Stimulated activated CD8-positive, alpha-beta memory T cell treated with anti-CD3 and anti-CD28 coated beads, Interleukin-7, amount 100 ng/mL, for 24 hours (primary cell): ENCODE measurements at places on chromosomes 2 and 18.

GRCh38 chr18:27599202-27599829 lies 414.2 kb upstream of the CHST9 start:
- DNase-seq, result no peak

- DNase-seq, result no peak
Observed at GRCh38 chr2:48940606-48941005, 185.1 kb upstream of the LHCGR start.

GRCh38 chr2:150491430-150491829 lies 4.0 kb upstream of the RND3 start:
- no peak for DNase-seq

DNA sequence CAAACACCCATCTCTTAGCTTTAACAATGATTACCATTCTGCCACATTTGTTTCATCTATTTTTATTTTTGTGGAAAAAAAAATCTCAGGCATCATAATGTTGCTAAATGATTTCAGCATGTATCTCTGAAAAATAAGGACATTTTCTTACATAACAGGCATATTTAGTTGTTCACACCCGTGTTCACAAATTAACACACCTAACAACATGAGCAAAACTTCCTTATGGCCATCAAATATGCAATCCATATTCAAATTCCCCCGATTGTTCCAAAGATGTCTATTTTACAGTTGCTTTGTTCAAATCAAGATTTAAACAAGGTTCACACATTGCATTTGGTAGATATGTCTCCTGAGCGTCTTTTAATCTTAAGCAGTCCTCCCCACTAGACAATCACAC lies 29.2 kb downstream of the TMEM177 start:
- no peak for DNase-seq

- no peak for DNase-seq
Observed at GRCh38 chr18:22179174-22179573, 9.8 kb downstream of the GATA6 start.

GRCh38 chr18:37762076-37762621 lies 196.6 kb upstream of the CELF4 start:
- DNase-seq, result no peak

- no peak for DNase-seq
Observed at GRCh38 chr2:206939340-206939739, at the start of gene CPO. Gene CPO (plus strand): TSS chr2:206939518. CDS start chr2:206939600, 82 bp downstream.

DNA sequence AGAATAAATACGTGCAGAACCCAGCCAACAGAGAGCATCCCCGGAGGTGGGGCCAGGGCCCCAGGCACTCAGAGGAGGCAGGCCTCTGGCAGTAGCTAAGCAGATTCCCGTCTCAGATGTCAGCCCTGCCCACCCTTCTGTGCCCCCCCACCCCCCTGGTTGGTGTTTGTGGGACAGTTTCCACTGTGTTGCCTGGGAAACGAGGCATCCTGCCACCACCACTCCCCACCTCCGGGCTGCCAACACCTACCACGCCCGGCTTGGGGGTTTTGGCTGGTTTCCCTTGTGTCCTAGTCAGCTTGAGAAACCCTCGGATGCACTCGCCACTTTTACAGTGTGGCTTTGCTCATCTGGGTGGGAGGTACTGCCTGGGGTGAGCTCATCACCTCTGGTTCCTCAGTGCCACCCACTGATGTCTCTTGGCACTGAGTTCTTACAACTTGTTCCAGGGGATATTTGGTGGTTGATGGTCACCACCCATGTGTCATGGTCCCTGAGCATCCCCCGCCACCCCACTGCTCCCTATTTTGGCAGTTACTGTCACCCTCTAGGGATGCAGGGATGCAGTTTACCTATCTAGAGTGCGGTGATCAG lies 72.4 kb upstream of the YWHAQ start:
- DNase-seq, result peak; percentile 69

- DNase-seq, result no peak
Observed at GRCh38 chr2:143717536-143718168, 588.4 kb downstream of the ARHGAP15 start.

- DNase-seq, result no peak
Observed at GRCh38 chr18:59708988-59709387, 11.8 kb upstream of the CCBE1 start.

DNA sequence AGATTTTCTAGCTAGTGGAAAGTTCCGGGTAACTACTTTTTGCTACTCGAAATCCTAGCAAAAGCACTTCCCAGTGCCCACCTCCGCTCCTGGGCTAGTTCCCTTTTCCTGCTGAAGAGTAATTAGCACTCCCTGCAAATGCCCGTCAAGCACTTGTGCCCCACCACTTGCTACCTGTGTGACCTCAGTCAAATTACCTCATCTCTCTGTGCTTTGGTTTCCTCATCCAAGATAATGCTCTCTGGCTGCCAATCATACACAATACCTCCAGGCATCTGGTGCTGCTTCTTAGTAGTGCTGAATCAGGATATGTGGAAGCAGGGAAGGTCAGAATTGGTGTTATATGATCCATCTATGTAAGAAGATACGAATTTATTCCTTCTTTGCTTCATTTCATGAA lies 102.1 kb upstream of the CDCA7 start:
- no peak for DNase-seq

DNA sequence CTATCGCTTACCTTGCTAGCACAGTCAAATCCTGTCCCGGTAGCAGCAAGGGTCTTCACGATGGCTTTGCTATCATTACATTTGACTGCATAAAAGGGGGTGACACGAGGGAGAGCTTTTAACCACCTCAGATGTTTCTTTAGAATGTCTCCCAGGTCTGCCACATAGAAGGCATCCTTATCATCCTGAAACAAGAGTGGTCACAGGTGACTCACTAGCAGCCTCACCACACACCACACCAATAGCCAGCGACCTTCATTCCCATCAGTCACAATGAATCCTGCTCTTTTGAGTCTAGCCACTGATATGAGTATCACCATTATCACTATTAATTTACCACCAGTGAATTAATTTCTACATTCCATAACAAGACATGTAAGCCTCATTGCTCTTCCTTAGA lies 3.7 kb downstream of the ODC1 start:
- no peak for DNase-seq

DNA sequence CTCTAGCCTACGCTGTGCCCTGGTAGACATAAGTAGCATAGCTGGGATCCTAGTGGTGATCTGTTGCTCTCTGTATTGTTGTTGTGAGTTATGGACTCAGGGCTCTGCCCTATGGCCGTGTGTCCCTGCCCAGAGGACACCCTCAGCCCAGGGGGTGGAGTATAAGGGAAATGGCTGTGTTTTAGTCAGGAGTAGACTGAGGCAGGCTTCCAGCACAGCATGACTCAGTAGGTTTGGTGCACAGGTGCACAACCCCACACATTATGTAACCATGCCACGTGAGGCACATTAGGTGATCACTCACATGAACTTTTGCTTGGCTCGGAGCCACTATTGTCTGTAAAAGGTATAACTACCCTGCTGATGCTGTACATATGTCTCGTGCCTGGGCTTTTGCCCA lies 59.9 kb upstream of the PEX13 start:
- no peak for DNase-seq

GRCh38 chr2:39524061-39524460 lies 87.0 kb upstream of the MAP4K3 start:
- DNase-seq, result no peak

GRCh38 chr2:132521341-132521740 lies 104.7 kb downstream of the GPR39 start:
- no peak for DNase-seq

DNA sequence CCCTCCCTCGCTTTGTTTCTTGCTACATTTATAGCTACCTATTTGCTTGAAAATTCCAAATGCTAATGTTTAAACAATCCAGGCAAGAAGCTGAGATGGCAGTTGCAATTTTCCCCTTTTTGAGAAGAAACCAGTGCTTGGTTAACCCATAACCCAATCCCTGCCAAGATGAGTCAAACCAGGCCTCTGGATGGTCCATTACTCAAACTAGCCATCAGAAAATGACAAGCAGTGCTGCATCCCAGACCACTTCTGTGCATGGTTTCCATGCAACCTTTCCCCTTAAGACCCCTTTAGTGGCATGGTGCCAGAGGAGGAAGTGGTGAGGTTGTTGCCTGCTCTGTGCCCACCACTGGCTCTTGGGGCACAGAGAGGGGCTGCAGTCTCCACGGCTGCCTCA lies 131.2 kb upstream of the RMP24 start:
- DNase-seq, result no peak

- no peak for DNase-seq
Observed at GRCh38 chr18:65607161-65607560, 143.7 kb upstream of the CDH7 start.
